ENCODE measurements at places on chromosomes 6 and 20. TPM values are rescaled to one million over a fixed set of nuclear protein-coding genes. Genes with fewer than 3 reads are reported as not detected.

ORC3 gene
- total RNA-seq, result 49.9 TPM

OPN5 gene
- total RNA-seq, result not detected

SNX5 gene
- total RNA-seq, result 60.4 TPM

DNA sequence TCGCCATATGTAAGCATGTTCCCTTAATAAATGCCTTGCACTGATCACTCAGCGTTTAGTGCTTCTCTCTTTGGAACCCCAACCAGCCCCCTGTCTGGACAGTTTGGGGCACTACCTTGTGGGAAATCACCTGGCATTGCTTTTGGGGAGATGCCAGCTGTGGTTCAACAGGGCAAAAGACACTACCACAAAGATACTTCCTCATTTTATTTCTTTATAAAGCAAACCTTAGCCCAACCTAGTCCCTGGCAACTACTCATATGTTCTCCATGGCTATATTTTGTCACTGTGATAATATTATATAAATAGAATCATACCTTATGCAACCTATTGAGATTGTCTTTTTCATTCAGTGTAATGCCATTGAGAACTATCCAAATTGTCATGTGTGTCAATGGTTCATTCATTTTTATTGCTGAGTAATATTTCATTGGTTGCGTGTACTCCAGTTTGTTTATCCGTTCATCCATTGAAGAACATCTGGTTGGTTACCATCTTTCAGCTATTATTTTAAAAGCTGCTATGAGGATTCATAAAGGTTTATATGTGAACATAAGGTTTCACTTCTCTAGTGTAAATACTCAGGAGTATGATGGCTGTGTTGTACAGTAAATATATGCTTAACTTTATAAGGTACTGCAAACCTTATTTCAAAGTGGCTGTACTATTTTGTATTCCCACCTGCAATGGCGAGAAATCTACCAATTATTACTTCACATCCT, 114.8 kb downstream of the MOXD1 start:
- DNase-seq, result no peak

- no peak for DNase-seq
Observed at GRCh38 chr6:64777941-64778785, 928.9 kb downstream of the EYS start.

GRCh38 chr6:144769142-144769541, 484.0 kb downstream of the UTRN start:
- no peak for DNase-seq

DNA sequence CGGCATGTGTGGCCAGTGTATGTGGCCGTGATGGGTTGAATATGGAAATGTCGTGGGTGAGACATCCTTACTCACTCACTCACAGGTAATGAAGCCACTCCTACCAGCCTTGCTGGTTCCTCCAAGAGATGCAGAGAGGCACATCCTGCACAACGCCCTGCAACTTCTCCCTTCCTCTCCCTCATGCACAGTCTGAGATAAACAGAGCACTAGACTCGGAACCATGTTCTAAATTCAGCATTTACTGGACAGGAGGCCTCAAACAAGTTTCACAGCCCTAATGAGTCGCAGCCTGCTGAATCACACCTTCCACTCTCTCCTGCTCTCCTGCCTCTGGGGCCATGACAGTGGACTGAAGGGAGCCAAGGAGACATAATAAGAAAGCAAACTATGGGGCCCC, 91.2 kb downstream of the ISM1 start:
- no peak for DNase-seq

GRCh38 chr20:16290358-16290757, 282.9 kb downstream of the KIF16B start:
- no peak for DNase-seq

GRCh38 chr20:14883324-14883723, 545.9 kb upstream of the FLRT3 start:
- DNase-seq, result no peak

GRCh38 chr6:168960551-168961263, 292.9 kb downstream of the THBS2 start:
- DNase-seq, result no peak

DNA sequence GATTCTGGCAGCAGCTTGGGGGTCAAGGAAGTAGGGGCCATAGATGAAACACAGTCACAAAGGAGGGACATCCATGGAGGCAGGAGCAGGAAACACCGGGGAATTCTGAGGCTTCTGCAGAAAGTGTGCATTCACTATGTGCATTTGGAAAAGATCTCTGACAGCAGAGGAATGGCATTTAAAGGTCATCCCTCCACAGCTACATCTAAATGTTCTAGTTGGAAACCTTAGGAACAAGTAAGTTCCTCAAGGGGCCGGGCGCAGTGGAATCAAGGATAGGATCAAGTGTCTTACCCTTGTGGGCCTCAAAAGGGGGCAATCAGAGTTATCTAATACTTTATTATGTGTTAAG, 8.8 kb downstream of the C6orf136 start:
- no peak for DNase-seq

GRCh38 chr6:2556761-2557160, 194.0 kb downstream of the MYLK4 start:
- no peak for DNase-seq

All from occipital lobe (tissue), 3 donors.